ENCODE measurements at places on chromosomes 2 and 18.

GRCh38 chr2:1729242-1729641 is 15.1 kb downstream of the PXDN start:
- DNase-seq = no peak

DNA sequence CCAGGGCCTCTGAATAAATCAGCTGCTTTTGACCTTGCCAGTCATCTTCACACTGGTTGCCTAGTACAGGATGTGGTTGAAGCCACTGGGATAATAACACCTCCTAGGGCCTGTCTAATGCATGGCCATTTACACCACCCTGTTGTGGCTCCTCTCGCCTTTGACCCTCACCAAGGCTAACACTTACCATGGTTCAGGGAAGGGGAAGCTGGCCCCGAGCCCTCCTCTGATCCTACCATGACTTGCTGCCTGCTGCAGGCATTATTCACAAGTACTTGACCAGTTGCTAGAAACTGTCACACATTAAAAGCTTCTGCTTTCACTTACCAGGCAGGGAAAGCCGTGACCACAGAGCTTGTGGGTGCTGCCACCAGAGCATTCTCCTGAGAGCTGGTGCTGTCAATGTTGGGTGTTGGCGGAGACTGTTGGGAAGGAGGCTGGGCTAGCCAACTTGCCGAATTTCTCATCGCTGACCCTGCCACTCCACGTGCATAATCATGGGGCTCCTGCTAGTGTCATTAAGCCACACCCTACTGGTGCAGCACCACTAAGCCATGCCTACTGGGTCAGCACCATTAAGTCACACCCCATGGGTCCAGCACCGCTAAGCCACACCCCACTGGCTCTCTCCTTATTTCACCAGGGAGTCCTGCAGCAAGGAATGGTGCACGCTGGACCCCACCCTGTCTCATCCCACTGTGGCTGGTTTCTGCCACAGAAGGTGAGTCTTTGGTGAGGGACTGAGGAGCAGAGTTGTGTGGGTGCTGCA is 47.0 kb upstream of the TTC39C start:
- DNase-seq = no peak

- DNase-seq = no peak
Measured at GRCh38 chr2:181231886-181232621, 225.1 kb upstream of the ITGA4 start.

- DNase-seq = no peak
Measured at GRCh38 chr18:13239171-13239956, 20.8 kb downstream of the LDLRAD4 start.

DNA sequence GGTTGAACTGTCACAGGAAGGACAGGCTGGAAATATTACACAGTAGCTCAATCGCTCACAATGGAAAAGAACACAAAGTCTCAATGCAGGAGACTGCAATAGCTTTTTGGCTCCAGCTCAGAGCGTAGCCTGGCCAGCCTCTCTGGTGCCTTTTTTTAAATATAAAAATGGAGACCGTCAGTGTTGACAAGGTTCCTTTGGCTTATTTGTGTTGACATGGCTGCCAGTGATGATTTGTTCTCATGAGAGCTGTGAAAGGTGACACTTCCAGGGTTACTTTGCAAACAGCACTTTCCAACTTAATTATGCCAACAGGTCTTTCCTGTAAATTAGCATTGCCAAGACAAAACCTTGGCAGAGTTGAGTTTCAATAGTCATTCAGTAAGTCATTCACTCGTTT is 70.8 kb downstream of the KCNE4 start:
- no peak for DNase-seq

GRCh38 chr18:3914833-3915610 is 465.1 kb downstream of the TGIF1 start:
- DNase-seq = no peak

GRCh38 chr2:105377871-105378270 is 21.0 kb downstream of the FHL2 start:
- no peak for DNase-seq

- no peak for DNase-seq
Measured at GRCh38 chr2:75053484-75054112, 95.2 kb downstream of the POLE4 start.

- DNase-seq = peak; percentile 44
Measured at GRCh38 chr18:48889115-48889941, 61.4 kb downstream of the SMAD7 start.
